Mucosa of gallbladder (tissue), 1 donor: ENCODE measurements at places on chromosomes 11 and 22. TPM values are rescaled to one million over a fixed set of nuclear protein-coding genes. Genes with fewer than 3 reads are reported as not detected.

RIN1 gene
- 16.0 TPM for total RNA-seq

LRRC75B gene
- 49.4 TPM for total RNA-seq

- DNase-seq, result peak; percentile 75
Observed at GRCh38 chr11:29773656-29774264, 243.1 kb downstream of the KCNA4 start.

ART5 gene
- 0.17 TPM for total RNA-seq

GRCh38 chr22:19923914-19924513, 17.6 kb upstream of the COMT start:
- no peak for DNase-seq

OR4D5 gene
- not detected for total RNA-seq
